ENCODE measurements at places on chromosomes 3 and 15.

- no peak for DNase-seq
These were observed 99.4 kb downstream of the IQSEC1 start for GRCh38 chr3:12973827-12974226.

DNA sequence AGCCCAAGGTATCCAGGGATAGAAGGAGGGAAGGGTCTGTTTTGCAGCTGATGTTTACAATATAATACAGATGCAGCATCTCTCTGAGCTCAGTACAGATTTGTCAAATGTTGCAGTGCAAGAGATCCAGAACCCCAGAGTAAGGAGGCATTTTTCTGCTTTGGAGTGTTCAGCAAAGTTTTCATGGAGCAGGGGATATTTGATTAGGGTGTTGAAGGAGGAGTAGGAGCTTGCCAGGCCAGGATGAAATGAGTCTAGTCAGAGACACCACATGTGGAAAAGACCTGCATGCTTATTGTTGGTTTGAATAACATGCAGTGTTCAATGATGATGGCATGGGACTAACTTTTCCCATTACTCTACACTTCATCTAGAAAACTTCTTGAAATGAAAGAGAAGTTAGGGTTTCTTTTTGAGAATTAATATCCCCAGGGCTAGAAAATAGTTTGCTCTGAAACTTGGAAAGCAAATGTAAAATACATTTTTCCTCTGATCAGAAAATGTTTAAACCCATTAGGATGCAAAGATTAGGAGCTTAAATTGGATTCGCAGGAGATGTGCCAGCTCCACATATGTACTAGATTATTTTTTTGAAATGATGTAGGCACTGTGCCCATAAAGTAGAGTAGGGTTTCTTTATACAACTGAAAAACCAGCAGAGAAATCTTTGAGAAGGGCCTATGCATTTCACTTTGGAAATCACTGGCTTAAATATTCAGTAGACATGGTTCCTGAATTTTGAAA lies 243.8 kb downstream of the CACNA2D3 start:
- DNase-seq: no peak

DNA sequence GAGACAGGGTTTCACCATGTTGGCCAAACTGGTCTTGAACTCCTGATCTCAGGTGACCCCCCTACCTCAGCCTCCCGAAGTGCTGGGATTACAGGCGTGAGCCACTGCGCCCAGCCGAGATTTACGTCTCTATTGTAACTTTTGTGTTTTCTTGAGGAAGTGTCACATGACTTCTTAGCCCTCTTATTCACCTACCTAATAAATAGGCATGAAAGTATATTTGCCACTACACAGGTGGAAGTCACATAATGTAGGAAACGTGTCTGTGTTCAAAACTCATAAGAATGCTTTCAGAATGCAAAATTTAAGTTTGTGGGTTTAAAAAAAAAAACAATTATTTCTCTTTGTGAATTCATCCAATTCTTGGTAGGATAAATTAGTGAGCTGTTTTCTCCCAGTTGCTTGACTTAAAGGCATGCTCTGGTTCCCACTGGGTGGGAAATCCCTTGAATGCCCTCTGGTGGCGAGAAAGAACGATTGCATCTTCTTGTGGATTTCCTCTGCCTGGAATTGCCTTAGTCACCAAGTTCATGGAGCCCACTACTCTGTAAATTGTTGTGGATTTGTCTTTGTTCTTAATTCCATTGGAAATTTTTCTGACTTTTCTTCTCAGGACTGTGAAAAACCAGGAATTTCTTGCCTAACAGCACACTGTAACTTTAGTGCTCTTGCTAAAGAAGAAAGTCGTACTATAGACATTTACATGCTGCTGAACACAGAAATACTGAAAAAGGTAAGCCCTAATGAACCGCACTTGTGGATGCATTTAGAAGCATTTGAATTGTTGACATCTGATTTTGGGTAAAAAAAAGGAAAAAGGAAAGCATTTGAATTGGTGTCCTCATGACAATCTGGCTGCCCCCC lies 82.2 kb upstream of the CTDSPL start:
- DNase-seq: no peak

DNA sequence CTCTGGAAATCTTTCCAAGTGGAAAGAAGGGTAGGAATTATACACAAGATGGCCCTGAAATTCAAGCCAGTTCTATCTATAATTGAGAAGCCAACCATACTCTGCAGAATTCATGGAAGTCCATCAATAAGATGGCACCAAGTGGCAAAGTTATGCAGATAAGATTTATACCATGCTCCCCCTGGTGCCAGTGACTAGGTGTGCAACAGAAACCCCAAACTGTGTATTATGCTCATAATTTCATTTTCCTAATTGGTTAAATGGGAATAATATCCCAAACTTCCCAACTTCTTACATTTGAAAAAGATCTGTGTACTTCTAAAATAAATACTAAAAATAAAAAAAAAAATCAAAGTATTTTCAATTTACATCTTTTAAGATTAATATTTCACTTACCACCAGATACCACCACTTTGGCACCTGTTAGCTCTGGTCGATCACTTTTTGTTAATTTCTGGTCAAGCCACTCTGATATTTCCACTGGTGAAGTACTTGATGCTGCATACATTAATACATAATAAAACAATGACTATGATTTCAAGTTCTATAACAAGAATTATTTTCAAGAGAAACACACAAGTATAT lies 25.9 kb downstream of the ETFA start:
- DNase-seq: no peak

- no peak for DNase-seq
These were observed 6.1 kb upstream of the RPP14 start for GRCh38 chr3:58299839-58300516.

GRCh38 chr3:119700269-119700919 lies 2.4 kb upstream of the CFAP91 start:
- no peak for DNase-seq

DNA sequence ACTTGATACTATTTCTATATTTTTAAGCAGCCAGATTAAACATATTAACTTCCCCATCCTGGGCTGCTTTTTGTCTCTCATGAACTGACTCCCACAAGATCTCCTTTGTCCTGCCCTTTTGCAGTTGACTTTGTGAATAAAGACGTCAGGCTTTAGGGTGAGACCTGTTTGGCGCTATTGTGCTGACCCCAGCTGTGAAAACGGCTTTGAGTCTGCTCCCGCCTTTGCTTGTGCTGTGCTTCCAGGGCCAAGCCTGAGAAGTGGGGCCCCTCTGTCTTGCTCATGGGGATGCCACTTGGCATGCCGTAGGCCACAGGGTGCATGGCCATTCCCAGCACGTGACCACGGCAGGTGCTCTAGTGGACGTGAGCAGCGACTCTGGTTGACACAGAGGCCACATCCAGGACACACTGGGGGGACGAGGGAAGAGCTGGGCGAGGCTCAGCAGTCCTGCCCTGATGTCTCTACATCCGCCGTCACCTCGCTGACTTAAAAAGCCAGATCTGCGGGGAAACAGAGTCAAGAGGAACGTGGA lies 268.9 kb upstream of the LYSMD4 start:
- no peak for DNase-seq

DNA sequence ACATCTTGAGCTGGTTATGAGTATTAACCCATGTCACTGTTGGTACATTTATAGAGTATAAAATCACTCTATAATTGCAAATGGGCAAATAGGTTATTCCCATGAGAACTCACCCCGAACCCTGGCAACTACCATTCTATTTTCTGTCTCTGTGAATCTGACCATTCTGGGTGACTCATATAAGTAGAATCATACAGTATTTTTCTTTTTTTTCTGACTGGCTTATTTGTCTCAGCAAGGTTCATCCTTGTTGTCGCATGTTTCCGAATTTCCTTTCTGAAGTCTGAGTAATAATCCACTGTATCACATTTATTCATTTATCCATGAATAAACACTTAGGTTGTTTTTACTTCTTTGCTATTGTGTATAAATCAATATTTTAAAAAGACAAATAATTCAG lies 59.9 kb upstream of the CHRM5 start:
- no peak for DNase-seq

DNA sequence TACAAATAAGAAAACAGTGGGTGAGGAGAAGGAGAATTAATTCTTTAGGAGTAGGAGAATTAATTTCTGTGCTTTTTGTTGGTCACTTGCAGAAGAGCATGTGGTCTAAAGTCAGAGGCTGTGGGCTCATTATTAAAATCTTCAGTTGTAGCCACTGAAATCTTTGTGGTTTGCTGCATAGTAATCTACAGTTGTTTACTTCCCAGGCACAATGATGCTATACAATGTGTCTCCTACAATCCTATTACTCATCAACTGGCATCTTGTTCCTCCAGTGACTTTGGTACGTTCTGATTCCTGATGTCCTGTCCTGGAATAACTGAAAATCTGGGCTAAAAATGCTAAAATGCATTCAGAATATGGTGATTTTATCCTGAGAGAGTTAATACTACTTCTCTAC lies 21.0 kb downstream of the IFT122 start:
- no peak for DNase-seq

GRCh38 chr3:77189684-77190083 lies 149.8 kb downstream of the ROBO2 start:
- no peak for DNase-seq

Measured in stimulated activated CD8-positive, alpha-beta memory T cell treated with anti-CD3 and anti-CD28 coated beads, Interleukin-4, amount 100 ng/mL, for 1 hour (primary cell).